GM23248 (cell line): ENCODE measurements at places on chromosomes 2 and 18. TPM values are rescaled to one million over a fixed set of nuclear protein-coding genes. Genes with fewer than 3 reads are reported as not detected.

- H3K27me3 ChIP-seq: no peaks in the 10 kb centered on the region
- H3K36me3 ChIP-seq: no peaks in the 10 kb centered on the region
- no peak overlapping the region for H3K4me3 ChIP-seq
- no peak for DNase-seq
Observed at GRCh38 chr2:232286001-232286868, 92.3 kb upstream of the ALPP start.

- no peaks in the 10 kb centered on the region for H3K4me1 ChIP-seq
- H3K36me3 ChIP-seq: no peaks in the 10 kb centered on the region
- H3K4me3 ChIP-seq: no peak overlapping the region
- no peak overlapping the region for H3K27ac ChIP-seq
Observed at GRCh38 chr18:22094358-22094734, 75.0 kb upstream of the GATA6 start.

GRCh38 chr2:85066874-85067351 lies 66.3 kb upstream of the TCF7L1 start:
- H3K36me3 ChIP-seq: no peaks in the 10 kb centered on the region
- H3K27me3 ChIP-seq: no peaks in the 10 kb centered on the region

DNA sequence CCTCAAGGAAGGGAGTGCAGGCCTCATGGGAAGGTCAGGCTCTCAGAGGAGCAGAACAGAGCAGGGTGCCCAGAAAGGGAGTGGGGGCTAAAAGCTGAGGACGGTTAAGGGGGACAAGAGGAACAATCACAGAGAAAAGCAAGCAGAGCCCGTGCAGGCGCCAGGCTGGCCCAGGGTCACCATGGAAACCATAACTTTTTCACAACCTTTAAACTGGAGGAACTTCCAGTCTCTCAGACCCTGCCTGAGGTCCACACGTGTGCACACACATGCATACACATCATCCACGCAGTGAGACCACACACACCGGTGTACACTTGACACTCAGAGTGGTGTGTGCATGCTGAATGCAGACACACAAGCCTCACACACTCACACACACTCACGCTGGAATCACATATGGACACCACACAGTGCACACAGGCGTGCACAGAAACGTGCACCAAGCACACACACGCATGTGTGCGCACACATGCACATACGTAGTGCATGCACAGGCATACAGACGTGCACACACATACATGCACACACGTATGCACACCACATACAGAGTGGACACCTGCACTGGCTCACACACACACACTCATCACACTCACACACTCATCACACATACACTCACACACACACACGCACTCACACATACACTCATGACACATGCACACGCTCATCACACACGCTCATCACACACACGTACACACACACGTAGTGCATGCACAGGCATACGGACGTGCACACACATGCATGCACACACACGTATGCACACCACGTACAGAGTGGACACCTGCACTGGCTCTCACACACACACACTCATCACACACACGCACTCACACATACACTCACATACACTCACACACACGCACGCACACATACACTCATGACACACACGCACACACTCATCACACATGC lies 37.2 kb upstream of the SNED1 start:
- H3K27me3 ChIP-seq: no peaks in the 10 kb centered on the region
- H3K4me1 ChIP-seq: peaks cover 14% of the 10 kb centered on the region; the same call in 1 of the 2 replicates
- DNase-seq: no peak
- no peak overlapping the region for H3K4me3 ChIP-seq

DNA sequence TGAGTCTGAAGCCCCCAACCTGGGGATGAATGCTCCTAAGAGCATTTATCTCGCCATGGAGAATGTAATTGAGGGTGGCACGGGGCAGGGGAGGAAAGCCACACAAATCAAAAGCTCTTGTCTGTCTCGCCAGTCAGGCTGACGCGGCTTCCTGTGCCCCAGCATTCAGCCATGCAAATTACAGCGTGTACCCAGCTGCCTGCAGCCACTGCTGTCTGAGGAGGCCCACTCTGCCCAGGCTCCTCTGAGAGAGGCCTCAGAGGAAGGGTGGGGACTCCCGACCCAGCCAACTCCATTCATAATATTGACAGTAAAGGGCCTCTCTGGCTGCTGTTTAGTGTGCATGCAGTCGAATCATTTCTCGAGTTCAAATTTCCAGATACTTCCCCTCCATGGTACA lies 22.0 kb downstream of the SMAD7 start:
- H3K36me3 ChIP-seq: no peaks in the 10 kb centered on the region
- H3K27ac ChIP-seq: peak overlapping the region; percentile 87

DNA sequence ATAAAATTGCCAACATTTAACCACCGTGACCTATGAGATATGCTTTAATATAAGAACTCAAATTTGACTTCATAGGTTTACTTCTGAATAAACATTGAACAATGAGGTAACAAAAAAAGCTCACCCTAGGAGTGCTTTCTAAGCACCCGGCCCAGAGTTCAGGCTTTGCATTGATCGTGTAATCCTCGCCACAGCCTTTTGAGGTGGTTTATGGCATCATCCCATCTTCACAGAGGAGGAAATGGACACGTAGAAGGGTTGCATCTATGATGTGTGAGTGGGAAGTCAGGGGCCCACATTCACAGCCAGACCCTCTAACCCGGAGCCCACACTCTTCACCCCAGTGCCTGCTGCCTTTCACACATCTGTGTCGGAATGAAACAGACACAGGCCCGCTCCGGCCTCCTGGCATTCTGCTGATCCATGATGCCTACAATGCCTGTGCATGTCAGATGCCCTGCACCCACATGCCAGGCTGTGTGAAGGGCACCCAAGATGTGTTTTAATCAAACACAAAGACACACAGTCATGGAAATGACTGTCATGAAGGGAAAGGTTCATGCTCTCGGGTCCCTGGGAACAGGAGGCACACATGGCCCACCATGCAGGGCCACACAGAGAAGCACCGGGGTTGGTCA lies 48.6 kb upstream of the RPL31 start:
- H3K36me3 ChIP-seq: no peaks in the 10 kb centered on the region; the same call in 1 of the 2 replicates
- DNase-seq: no peak
- H3K4me1 ChIP-seq: peaks cover 8% of the 10 kb centered on the region
- no peak overlapping the region for H3K4me3 ChIP-seq

Gene ASXL2
- total RNA-seq: 7.0 and 9.5 TPM in 2 replicates

- no peak overlapping the region for H3K27ac ChIP-seq
- no peaks in the 10 kb centered on the region for H3K36me3 ChIP-seq
Observed at GRCh38 chr2:128316777-128317180, 1.9 kb downstream of the HS6ST1 start.

DNA sequence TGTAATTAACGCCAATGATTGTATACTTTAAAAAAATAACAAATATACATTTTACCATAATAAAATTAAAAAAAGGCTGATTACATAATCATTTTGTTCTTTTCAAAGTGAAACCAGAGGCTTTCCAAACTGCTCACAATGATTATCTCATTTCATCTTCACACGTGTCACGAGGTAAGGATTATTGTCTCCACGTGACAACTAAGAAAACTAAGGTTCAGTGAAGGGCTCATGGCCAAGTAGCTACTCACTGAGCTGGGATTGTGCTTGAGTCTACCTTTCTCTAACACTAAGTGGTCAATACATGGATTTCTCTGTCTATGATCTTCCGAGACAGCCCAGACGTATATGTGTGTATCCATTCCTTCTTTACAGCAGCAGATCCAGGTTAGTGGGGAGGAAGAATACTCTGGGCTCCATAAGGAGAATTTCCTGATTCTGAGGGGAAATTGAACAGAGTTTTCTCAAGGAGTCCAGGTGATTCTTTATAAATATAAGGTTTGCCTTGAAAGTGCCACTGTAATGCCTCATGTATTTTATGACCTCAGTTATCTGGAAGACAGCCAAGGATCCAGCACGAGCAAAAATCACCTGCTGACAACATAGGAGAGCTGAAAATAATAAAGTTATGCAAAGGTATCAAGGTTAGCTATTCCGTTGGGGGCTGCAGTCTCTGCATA lies 25.6 kb upstream of the ACSL3 start:
- no peak overlapping the region for H3K4me3 ChIP-seq
- H3K27me3 ChIP-seq: no peaks in the 10 kb centered on the region
- H3K36me3 ChIP-seq: no peaks in the 10 kb centered on the region

Gene DSC3
- total RNA-seq: not detected in 2 replicates

Gene LBX2
- total RNA-seq: 0.38 and 4.6 TPM in 2 replicates

DNA sequence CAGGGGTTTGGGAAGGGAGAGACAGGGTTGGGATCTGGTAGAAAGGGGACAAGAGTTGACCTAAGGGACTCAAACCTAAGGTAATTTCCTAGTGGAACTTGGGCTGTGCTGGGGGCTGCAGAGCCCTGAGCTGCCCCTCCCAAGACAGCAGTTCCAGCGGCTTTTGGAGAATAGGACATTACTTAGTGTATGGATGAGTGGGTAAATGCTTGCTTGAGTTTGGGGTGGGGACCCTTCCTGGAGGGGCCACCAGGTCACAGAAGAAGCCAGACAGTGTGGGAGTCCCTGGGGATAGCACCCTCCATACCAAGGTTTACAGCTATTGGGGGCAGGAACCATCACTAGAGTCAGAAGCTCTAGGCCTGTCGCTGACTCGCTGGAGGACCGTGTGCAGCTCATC lies 111.5 kb downstream of the CAPN13 start:
- peaks cover 19% of the 10 kb centered on the region; the same call in 1 of the 2 replicates for H3K4me1 ChIP-seq
- no peak overlapping the region for H3K27ac ChIP-seq
- H3K36me3 ChIP-seq: no peaks in the 10 kb centered on the region
- no peak overlapping the region for H3K4me3 ChIP-seq

DNA sequence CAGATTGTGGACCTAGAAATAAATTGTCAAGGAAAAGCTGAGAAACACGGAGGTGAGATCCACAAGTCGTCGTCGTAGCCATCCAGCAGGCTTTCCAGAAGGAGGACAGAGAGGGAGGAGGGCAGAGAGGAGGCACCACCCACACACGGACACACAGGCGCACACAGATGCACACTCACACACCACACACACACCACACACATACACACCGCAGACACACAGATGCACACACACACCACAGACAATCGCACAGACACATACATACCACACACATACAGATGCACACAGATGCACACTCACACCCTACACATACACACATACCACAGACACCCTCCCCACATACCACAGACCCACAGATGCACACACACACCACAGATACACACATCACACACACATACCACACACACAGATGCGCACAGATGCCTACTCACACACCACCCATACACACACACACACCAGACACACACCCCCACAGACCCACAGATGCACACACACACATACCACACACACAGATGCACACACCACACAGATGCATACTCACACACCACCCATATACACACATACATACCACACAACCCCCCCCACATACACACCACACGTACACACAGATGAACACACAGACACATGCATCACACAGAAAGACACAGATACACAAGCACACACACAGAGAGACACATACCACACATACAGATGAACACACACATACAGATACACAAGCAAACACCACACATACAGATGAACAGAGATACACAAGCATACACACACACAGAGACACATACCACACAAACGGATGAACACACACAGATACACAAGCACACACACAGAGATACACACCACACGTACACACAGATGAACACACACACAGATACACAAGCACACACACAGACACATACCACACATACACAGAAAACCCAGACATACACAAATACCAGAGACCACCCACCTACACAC lies 12.7 kb upstream of the BOK start:
- H3K4me1 ChIP-seq: peaks cover 13% of the 10 kb centered on the region
- H3K4me3 ChIP-seq: no peak overlapping the region
- no peak for DNase-seq
- no peaks in the 10 kb centered on the region for H3K36me3 ChIP-seq
- no peak overlapping the region for H3K27ac ChIP-seq

- H3K4me3 ChIP-seq: no peak overlapping the region
- H3K36me3 ChIP-seq: no peaks in the 10 kb centered on the region
- H3K27ac ChIP-seq: no peak overlapping the region
- no peaks in the 10 kb centered on the region for H3K27me3 ChIP-seq
Observed at GRCh38 chr2:172256886-172257285, 154.2 kb upstream of the DLX2 start.

GRCh38 chr2:74925361-74925786 lies 33.1 kb upstream of the POLE4 start:
- H3K4me1 ChIP-seq: no peaks in the 10 kb centered on the region
- no peak overlapping the region for H3K4me3 ChIP-seq
- H3K27ac ChIP-seq: no peak overlapping the region
- H3K36me3 ChIP-seq: no peaks in the 10 kb centered on the region
- no peak for DNase-seq

GRCh38 chr2:80001701-80002101 lies 302.9 kb downstream of the LRRTM1 start:
- peak overlapping the region; percentile 36 for H3K27ac ChIP-seq
- no peaks in the 10 kb centered on the region for H3K36me3 ChIP-seq
- peaks cover 20% of the 10 kb centered on the region for H3K4me1 ChIP-seq
- peak; percentile 59 for DNase-seq
- H3K27me3 ChIP-seq: no peaks in the 10 kb centered on the region
- H3K4me3 ChIP-seq: no peak overlapping the region; the same call in 1 of the 2 replicates

- no peak overlapping the region for H3K27ac ChIP-seq
- H3K4me3 ChIP-seq: no peak overlapping the region
- no peaks in the 10 kb centered on the region; the same call in 1 of the 2 replicates for H3K36me3 ChIP-seq
- no peaks in the 10 kb centered on the region for H3K4me1 ChIP-seq
- DNase-seq: no peak
Observed at GRCh38 chr18:5488844-5489243, 55.0 kb downstream of the EPB41L3 start.

GRCh38 chr2:189698020-189698887 lies 23.8 kb downstream of the ANKAR start:
- no peak overlapping the region for H3K27ac ChIP-seq
- H3K27me3 ChIP-seq: no peaks in the 10 kb centered on the region
- no peak overlapping the region for H3K4me3 ChIP-seq
- H3K4me1 ChIP-seq: 0 out of 2 replicates have a peak, but pooled peaks cover 4% of the 10 kb centered on the region
- peak; percentile 77 for DNase-seq

Gene WNT6
- total RNA-seq: not detected in 2 replicates

Gene PROKR1
- 0.11 TPM in 1 of 2 replicates, not detected in the other for total RNA-seq

DNA sequence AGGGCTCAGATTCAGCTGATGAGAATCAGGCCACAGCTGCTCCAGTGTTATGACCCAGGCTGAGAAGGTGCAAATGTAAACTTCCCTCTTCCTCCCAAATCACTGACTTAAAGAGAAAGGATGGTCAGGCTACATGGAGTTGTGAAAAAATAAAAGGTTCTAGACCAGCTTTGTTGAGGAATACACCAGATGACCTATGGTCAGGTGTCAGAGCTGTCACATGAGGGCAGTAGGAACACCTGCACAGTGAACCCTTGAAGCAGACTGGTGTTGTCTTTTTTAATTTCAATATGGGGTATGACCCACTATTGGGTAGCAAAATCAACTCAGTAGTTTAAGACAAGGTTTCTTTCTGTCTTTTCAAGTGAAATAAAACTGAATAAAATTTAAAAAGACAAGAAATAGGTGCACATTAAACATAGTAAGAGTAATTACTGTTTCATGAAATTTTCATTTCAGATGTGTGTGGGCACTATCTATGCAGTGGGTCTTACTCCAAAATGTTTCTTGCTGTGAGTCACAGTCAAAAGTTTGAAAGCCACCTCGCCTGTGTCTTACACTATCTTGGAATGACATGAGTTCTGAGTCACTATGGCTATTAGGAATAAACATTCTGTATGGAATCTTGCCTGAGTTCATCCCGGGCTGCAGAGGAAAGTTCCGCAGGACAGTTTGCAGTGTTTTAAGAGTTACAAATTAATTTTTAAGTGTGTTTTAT lies 83.6 kb downstream of the ACVR1 start:
- peak overlapping the region; percentile 60 for H3K27ac ChIP-seq
- peak overlapping the region; percentile 35 for H3K4me3 ChIP-seq
- DNase-seq: peak; percentile 91
- H3K27me3 ChIP-seq: no peaks in the 10 kb centered on the region
- peaks cover 24% of the 10 kb centered on the region for H3K4me1 ChIP-seq
